ENCODE measurements at places on chromosomes 12 and 14.

DNA sequence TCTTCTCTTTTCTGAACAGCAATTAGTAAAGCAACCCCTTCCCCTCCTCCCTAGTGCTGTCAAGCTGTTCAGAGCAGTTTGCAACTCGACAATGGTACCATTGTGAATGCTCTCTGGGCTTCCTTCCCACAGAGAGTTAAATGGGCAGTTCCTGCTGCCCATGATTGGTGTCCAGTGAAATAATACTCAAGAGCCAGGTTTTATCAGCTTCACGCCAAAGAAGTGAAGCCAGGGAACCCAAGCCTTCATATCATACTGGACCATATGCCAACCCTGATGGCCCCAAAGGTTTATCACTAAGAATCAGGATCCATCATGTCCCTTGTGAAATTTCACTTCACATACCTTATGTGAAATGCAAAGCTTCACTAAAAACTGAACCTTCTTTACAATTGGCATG lies 24.7 kb downstream of the INSM2 start:
- DNase-seq = no peak

- DNase-seq = peak; percentile 16
Observed at GRCh38 chr12:42129595-42130204, 15.0 kb downstream of the GXYLT1 start.

DNA sequence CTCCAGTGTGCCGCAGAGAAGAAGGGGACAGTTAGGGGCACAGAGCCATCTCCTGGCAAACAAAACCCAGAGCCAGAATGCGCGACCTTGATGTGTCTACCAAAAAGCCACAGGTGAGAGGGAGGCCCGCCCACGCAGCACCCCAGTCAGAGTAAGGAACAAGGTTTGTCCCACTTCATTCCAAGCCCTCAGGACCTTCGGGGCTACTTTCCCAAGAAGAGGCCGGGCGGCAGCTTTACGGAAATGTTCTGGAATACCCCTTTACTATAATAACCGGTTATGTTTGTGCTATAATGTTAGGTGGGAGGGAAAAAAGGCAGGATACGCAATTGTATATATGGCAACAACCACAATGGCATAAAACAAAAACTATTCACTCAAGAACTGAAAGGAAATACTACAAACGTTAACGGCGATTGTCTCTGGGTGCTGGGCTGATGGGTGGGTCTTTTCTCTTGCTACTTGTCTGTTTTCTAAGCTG lies 12.3 kb downstream of the CCDC88C start:
- DNase-seq = no peak

DNA sequence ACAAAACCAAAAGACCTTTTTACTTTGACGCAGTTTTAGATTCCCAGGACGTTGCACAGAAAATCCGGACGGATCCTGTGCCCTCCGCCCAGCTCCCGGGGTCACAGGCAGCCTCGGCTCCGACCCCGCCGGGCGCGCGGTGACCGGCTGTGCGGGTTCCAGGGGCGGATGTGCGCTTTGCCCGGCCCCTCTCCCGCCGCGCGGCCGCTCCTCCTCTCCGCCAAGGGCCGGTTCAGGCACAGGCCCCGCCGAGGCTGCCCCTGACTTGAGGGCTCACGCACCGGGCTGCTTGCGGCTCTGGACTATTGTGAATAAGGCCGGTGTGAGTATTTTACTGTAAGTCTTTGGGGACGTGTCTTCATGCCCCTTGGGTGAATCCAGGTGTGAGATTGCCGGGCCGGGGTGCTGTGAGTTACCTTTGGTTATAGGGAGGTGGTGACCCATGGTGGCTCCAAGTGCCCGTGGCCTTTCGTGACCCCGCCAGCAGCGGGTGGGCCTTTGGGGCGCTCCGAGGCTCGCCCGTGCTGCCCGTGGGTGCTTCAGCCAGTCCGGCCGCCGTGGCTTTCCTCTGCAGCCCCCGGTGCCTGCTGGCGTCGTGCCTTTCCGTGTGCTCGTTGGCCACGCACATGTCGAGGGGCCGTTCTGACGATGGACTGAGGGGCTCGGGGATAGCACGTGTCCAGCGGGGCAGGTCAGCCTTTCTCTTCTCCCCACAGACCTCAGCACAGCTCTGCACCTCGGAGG lies 45.9 kb downstream of the NOC4L start:
- no peak for DNase-seq

- no peak for DNase-seq
Observed at GRCh38 chr14:90831821-90832220, 15.6 kb upstream of the TTC7B start.

DNA sequence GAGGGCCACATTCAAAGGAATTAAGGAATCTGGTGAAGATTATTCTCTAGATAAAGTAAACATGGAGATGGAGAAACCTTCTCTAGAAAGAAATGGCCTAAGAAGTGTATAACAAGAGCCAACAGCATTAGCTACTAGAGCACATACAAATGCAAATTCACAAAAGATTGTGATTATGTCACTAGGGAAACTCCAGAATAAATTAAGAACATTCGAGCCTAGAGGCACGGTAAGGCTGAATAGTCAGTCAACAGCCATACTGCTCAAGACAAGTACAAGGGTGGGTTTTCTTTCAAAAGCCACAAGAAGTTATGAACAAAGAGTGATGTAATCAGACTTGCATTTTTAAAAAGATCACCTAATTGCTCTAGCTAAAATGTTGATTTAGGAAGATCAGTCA lies 25.4 kb downstream of the PPP4R3A start:
- no peak for DNase-seq

GRCh38 chr14:57848353-57848752 lies 17.5 kb downstream of the SLC35F4 start:
- no peak for DNase-seq

DNA sequence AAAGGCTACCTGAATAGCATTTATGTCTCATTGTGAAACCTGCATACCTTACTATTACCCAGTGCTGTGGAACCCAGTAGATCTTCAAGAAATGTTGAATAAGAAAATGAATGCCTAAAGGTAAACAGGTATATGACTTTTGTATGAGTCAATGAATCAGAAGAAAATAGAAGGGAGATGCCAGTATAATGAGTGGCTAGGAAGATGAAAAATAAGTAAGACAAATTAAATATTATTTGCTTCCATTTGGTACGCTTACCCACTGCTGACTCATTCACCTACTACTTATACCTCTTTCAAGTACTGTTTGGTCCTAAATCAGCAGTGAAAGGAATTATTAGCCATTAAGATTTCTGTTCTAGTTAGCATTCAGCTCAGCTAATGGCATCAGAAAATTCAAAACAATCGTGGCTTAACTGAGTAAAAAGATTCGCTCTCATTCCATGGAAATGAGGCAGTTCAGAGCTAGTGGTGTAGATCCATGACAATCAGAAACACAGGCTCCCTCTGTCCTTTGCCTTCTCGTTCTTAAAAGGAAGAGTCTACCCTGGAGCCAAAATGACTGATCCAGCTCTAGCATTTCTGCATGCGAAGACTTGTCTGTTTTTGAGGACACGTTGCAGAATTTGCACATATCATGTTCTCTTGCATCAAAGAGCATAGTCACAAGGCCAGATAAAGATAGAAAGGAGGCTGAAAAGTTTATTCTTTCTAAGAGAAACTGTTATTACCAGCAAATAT lies 705.8 kb upstream of the USP15 start:
- DNase-seq = no peak

- no peak for DNase-seq
Observed at GRCh38 chr12:70919176-70919575, 1.4 kb downstream of the PTPRR start.

- DNase-seq = no peak
Observed at GRCh38 chr12:2054091-2055018, 1.6 kb downstream of the CACNA1C start.

GRCh38 chr12:72133497-72134055 lies 138.6 kb upstream of the TRHDE start:
- DNase-seq = no peak

GRCh38 chr12:107558816-107559382 lies 126.7 kb upstream of the PWP1 start:
- DNase-seq = no peak

DNA sequence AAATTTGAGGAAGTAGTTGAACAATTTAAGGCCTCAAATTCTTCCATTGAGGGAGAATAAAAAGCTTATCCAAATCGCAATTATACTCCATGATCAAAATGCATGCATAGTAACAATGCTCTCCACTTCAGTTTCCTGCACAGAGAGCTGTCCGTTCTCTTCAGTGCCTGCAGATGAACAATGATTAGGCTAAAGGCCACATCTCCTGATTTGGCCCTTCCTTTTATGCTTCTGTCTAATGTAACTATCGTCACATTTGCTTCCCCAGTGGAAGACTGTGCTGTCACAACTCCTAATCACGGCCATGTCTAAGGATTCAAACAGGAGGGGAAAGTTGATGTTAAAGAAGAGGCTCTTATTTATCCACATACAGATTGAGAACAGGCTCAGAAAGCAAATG lies 113.6 kb upstream of the NPAS3 start:
- DNase-seq = no peak

DNA sequence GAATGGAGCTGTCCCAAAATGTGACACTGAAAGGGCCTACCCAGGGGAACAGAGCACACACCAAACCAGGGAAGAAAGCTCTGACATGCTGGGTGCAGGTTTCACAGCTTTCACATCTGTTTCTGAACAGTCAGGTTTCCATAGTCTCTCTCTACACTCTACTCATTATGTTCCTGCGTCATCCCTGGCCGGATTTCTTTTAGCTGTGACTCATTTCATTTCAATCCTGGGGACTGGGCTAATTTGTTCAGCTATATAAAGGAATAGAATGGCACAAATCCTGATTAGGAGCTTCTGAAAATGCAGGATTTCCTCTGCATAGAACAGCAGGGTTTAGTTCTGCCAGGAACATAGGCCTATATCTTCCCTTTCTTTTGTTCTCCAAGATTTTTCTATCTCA lies 649.8 kb downstream of the RPS29 start:
- no peak for DNase-seq

DNA sequence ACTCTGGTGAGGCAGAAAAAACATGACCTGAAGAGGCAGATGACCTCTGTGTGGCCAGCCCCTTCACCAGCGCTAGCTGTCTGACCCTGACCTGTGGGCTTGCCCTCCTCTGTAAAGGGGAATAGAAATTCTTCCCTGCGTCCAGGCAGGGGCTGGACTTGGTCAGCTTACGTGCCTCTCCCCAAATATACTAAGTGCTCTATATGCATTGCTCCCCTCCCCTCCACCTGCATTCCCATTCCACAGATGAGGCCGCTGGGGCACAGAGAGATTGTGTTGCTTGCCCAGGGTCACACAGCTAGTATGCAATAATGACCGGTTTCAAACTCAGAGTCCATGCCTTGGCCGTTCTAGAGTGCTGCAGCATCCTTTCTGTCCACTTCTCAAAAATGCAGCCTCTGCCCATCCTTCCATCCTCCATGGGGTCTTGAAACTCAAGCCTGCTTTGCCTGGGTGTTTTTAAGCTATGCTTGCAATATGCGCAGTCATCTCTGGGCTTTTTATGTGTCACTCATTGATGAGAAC lies 303.9 kb downstream of the CACNA1C start:
- no peak for DNase-seq

GRCh38 chr12:108348842-108349241 lies 9.7 kb upstream of the CMKLR1 start:
- no peak for DNase-seq

DNA sequence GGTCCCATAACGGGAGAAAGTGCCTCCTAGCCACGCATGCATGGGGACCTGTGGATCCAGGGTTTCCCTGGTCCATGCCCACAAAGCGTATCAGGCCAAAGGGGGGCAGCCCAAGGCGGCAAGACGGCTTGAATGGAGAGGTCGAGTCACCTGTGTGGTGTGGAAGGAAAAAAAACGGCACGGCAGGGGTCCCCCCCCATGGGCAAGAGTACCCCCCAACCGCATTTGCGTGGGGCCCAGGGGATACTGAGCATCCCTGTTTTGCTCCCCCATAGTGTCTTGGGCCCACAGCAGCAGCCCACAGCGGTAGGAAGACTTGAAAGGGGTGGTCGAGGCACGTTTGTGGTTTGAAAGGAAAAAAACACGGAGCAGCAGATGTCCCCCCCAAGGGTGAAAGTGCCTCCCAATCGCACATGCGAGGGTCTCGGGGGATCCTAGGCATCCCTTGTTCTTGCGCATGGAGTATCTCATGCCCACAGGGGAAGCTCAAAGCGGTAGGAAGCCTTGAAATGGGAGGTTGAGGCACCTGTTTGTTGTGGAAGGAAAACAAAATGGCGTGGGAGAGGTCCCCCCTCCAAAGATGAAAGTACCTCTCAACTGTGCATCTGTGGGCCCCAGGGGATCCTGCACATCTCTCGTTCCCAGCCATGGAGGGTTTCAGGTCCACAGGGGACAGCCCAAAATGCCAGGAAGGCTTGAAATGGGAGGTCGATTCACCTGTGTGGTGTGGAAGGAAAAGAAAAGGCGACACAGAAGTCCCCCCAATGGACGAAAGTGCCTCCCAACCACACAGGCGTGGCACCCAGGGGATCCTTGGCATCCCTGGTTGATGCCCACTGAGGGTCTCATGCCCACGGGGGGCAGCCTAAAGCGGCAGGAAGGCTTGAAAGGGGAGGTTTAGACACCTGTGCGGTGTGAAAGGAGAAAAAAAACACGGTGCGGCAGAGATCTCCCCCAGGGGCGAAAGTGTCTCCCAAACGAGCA lies 577.5 kb downstream of the ALG10 start:
- DNase-seq = no peak

DNA sequence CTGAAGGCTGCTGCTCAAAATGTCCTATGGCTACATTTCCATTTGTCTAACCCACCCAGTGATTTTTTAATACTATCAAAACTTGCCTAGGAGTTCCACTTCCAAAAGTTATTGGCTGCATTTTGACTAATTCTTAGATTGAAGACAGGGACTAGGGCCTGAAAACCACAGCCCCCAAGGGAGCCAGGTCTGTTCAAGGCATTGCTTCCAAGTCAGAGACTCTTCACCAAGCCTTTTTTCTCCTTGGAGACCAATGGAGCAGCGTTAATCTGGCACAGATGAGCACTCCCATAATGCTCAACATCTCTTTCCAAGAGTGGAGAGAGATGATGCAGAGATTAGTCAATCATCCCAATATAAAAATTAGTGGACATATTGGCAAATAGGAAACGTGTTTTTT lies 112.5 kb upstream of the HIF1A start:
- DNase-seq = no peak

All from HuH-7.5 (cell line).